ENCODE measurements at places on chromosomes 5 and 9.

DNA sequence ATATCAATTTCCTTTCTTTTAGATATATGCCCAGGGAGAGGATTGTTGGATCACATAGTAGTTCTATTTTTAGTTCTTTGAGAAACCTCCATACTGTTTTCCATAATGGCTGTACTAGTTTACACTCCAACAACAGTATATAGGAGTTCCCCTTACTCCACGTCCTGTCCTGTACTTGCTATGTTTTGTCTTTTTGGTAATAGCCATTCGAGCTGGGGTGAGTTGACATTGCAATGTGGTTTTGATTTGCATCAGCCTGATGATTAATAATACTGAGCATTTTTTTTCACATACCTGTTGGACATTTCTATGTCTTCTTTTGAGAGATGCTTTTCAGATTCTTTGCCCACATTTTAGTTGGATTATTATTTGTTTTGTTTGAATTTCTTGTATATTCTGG, 445.9 kb downstream of the NTRK2 start:
- no peak for DNase-seq

DNA sequence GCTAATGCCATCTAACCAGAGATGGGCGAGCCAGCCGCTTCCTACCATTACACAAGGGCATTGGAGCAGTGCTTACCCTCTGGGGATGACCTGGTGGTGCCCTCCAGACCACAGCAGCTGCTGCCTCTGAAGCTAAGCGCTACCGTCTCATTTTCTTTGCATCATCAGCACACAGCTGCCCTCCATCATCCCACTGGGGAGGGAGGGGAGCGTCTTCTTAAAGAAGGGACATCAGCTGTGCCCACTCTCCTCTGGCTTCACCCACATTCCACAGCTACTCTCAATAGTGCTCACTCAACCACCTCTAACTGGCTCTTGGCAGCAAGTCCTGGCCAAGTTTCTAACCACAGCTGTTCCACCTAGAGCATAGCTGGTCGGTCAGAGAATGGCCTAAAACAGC, 503.4 kb downstream of the NFIB start:
- no peak for DNase-seq

GRCh38 chr9:135592331-135592590, 30.7 kb downstream of the PAEP start:
- no peak for DNase-seq

- no peak for DNase-seq
Measured at GRCh38 chr5:5638211-5638610, 215.7 kb downstream of the ICE1 start.

GRCh38 chr5:19874811-19875210, 113.2 kb downstream of the CDH18 start:
- no peak for DNase-seq

- DNase-seq = no peak
Measured at GRCh38 chr9:71847892-71848291, 63.1 kb downstream of the ABHD17B start.

DNA sequence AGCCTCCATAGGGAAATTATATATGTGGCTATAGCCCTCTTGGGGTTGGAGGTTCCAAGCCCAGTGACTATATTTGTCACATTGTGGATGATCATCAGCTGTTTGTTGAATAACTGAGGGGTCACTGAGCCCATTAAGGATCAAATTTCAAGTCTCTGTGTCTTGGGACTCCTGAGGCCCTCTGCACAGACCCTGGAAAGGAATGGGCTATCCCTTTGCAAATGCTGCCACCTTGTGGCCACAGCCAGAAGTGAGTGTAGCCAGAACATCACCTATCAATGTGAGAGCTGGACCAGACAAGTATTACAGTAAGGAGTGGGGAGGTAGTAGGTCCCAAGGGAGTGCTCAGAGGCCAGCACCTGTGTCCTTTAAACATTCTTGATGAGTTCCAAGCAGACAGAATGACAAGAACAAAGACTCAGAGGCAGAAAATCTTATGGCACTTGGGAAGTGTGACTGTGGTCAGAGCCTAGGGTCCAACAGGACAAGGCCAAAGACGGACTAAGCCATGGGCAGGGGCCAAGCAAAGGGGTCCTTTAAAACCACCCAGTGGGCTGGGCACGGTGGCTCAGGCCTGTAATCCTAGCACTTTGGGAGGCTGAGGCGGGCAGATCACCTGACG, 8.2 kb downstream of the RPP25L start:
- DNase-seq = peak; percentile 64

- DNase-seq = no peak
Measured at GRCh38 chr9:129637673-129638439, 4.1 kb downstream of the ASB6 start.

GRCh38 chr5:98069876-98070512, 703.5 kb upstream of the RGMB start:
- DNase-seq = no peak

- DNase-seq = no peak
Measured at GRCh38 chr5:76576996-76577395, 46.2 kb downstream of the F2RL2 start.

GRCh38 chr9:111094433-111094924, 56.2 kb upstream of the LPAR1 start:
- DNase-seq = no peak

GRCh38 chr5:116237917-116238500, 153.2 kb downstream of the COMMD10 start:
- DNase-seq = no peak

GRCh38 chr5:129048509-129048908, 46.0 kb upstream of the ISOC1 start:
- DNase-seq = no peak

DNA sequence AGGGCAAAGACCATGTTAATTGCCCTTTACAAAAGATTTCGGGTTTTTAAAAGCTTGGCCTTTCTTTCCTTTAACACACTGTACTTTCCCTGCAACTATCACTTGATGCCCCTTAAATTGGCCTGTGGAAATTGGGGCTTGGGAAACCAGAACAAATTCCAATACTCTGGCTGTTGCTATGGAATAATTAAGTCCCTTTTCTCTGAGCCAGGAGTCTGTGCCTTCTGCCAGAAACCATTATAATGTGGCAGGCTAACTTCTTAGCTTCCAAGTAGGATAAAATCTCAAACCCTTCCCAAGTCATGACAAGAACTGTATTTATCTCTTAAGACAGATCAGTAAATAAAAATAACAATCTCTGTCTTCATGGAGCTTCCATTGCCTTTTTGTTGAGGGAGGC, 1.1 kb upstream of the SPINK1 start:
- DNase-seq = no peak

GRCh38 chr9:4547016-4547415, 56.7 kb downstream of the SLC1A1 start:
- no peak for DNase-seq

DNA sequence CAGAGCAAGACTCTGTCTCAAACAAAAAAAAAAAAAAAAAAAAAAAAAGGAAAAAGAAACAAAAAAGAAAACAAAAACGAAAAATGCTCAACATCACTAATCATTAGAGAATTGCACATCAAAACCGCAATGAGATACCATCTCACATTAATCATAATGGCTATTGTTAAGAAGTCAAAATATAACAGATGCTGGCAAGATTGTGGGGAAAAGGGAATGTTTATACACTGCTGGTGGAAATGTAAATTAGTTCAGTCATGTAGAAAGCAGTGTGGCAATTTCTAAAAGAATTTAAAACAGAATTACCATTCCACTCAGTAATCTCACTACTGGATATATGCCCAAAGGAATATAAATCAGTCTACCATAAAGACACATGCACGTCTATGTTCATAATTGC, 50.4 kb upstream of the PRR16 start:
- no peak for DNase-seq

DNA sequence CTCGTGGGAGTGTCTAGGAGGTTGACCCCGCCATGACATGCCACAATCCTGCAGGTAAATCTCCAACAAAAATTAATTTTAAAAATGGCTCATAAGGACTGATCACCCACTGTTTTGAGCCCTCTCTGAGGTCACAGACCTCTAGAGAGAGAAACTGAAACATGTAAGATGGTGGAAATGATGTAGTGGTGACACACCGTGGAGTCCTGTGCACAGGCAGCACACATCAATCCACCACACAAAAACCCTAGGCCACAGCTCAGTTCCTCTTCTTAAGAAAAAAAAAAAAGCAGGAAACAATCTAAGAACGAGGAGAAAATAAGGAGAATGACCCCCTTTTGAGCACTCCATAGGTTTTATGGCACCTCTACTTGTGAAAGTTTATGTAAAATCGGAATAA, 93.8 kb upstream of the FAM120A start:
- DNase-seq = no peak

DNA sequence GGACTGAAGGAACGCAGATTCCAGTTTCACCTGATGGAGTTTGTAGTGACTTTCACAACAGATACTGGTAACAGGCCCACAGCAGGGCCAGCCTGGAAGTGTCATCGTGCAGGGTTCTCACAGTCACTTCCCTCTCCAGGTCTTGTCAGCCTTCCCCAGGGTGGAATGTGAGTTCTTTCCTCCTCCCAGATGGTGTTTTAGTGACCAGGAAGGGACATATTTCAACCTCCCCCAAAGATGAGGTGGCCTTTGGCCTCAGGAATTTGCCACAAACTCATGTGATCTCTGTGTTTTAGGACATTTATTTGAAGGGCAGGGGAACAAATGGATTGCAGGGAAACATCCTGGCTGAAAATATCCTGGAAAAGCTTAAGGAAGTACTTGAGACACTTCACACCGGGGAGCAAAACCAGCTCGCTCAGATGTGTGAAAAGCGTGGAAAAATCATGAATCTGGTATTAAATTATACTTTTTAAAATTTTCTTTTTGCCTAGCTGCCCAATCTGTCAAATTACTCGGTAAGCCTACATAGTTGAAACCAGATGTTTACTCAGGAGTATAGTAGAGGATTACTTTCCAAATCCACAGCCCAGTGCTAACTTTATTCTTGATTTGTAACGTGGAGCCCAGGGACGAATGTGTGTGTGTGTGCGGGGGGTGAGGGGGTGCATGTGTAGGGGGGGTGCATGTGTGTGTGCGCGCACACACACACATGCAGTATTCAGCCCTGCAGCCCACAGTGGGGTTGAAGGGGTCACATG, 66.8 kb downstream of the PTPDC1 start:
- no peak for DNase-seq

- DNase-seq = no peak
Measured at GRCh38 chr5:151018846-151019245, 1.5 kb upstream of the GPX3 start.

GRCh38 chr5:100542086-100542485, 6.9 kb downstream of the FAM174A start:
- no peak for DNase-seq

DNA sequence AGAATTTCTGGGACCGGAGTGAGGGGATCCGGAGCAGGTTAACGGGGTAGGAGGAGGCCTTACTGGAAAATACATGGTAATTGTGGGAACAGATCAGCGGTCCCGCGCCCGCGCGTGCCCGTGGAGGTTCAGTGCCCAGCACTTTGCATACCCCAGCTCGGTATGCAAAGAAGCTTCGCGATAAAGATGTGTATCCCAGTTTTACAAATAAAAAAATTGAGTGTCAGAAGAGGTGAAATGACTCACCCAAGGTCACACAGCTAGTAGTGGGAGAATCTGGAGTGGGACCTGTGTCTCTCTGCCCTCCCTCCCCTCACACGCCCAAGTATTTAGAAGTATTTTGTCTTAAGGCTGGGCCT, 967 bp downstream of the NEURL1B start:
- no peak for DNase-seq

GRCh38 chr5:174589599-174589998, 134.8 kb upstream of the MSX2 start:
- DNase-seq = no peak

DNA sequence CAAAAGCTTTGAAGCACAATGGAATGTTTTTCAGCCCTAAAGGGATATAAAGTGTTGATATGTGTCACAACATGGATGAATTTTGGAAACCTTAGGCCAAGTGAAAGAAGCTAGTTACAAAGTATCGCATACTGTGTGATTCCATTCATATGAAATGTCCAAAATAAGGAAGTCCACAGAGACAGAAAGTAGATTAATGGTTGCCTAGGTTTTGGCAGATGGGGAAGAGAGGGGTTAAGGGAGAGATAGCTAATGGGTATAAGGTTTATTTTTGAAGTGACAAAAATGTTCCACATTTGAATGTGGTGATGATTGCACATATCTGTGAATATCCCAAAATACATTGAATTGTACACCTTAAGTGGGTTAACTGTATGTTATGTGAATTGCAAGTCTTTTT, 57.5 kb upstream of the MCCC2 start:
- DNase-seq = no peak

DNA sequence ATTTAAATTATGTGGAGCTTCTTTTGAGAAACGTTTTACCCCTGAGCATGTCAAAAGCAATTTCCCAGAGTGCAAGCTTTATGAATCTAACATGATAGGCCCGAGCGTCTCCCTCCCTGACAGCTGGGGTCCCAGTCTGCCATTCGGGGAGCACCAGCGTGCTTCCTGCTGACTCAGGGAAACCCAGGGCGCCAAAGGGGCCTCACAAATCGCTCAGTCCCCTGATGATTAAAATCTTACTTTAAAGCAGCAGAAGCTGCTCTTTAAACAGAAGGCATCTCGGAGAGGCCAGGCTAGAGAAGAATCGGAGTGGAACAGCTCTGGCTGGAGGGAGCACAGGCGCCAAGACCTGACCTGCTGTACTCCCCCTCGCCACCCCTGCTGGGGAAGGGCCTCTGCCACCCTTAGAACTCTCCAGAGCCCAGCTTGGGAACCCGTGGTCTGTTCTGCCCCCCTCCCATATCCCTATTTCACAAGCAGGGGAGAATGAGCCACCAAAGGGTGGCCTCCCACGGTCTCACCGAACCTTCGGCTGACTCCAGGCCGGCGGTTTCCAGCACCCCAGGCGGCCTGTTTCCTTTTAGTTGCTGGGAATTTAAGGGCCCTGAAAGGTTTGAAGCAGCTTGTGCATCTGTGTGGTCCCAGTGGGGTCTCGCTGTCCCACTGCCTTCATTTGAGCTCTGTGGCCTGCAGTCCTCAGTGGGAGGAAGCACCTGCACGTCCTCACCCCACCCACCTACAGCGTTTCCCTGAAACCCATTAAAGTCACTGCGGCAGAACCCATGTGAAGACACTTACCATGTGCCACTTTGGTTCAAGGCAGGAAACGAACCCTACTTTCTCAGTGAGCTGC, 147.6 kb downstream of the COL23A1 start:
- DNase-seq = no peak

Measured in stimulated activated CD8-positive, alpha-beta memory T cell treated with anti-CD3 and anti-CD28 coated beads, Interleukin-4, amount 100 ng/mL, for 1 hour (primary cell).